ENCODE measurements at places on chromosomes 2 and 18.

- no peak for DNase-seq
These were observed 185.4 kb downstream of the FBXO15 start for GRCh38 chr18:73962256-73962655.

- no peak for DNase-seq
These were observed 58.4 kb downstream of the TMEM247 start for GRCh38 chr2:46537624-46538295.

DNA sequence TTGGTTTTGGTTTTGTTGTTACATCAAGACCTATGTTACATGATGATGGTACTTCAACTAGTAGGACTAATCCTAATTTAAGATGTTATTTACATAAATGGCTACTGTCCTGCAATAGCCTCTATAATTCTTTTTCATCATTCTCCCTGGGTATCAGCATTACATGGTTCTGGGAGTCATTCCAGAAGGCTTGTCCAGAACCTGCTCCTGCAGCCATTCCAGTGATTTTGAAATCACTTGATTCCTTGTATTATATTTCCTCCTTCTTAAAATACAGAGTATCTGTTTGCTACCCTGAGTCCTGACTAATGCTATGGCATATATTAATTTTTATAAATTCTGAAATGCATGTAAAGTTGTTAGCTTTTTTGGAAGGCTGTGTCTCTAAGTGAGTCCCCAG, 400.5 kb upstream of the MEIS1 start:
- DNase-seq, result no peak

GRCh38 chr2:128591861-128592822, 273.5 kb upstream of the HS6ST1 start:
- DNase-seq, result no peak

- DNase-seq, result no peak
These were observed 79.3 kb downstream of the NRXN1 start for GRCh38 chr2:50952596-50952995.

- no peak for DNase-seq
These were observed 34.7 kb downstream of the RALB start for GRCh38 chr2:120287183-120288015.

- DNase-seq, result no peak
These were observed 643.9 kb upstream of the VRK2 start for GRCh38 chr2:57402755-57403154.

- DNase-seq, result no peak
These were observed 354.2 kb downstream of the FBXO15 start for GRCh38 chr18:73793386-73793785.

DNA sequence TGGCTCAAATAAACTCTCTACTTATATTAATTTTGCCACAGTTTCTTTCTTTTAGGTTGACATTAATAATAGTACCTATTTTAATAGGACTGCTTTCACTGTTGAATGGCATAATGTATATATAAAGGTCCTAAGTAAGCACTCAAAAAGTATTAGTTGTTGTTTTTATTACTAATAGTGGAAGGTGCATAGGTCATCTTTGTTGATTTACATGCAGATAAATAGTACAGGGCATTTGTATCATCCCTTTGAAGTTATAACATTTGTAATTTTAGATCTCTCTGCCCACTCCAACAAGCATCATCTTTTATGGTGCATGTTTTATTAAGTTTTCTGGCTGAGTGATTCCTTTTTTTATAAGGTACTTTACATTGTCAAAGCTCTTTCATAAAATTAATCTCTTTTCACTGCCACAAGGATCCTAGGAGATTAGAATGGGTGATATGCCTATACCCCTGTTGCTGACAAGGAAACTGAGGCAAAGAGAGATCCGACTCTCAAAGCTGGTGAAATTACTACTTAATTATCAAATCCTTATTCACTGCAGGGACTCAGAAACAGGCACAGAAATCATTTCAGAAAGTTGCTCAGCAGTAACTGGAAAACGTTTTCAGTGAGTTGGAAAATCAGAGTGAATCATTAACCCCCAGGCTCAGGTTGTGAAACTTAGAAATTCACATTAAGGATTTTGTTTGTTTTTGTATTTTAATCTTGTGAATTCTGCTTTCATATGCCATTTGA, 299.6 kb downstream of the AGPS start:
- no peak for DNase-seq

- DNase-seq, result no peak
These were observed 34.1 kb upstream of the MAT2A start for GRCh38 chr2:85504778-85505261.

- DNase-seq, result no peak
These were observed 35.5 kb upstream of the TTR start for GRCh38 chr18:31555971-31556747.

GRCh38 chr18:44758861-44759631, 78.4 kb downstream of the SETBP1 start:
- no peak for DNase-seq

- no peak for DNase-seq
These were observed 64.0 kb upstream of the GALNT5 start for GRCh38 chr2:157193461-157193860.
